ENCODE measurements at places on chromosomes 1 and 21.

GRCh38 chr1:91879733-91880132, 6.2 kb downstream of the TGFBR3 start:
- no peak for DNase-seq

GRCh38 chr1:187143783-187144182, 315.0 kb downstream of the PLA2G4A start:
- DNase-seq: no peak

- DNase-seq: no peak
Measured at GRCh38 chr1:204123376-204123775, 28.5 kb downstream of the ETNK2 start.

- DNase-seq: no peak
Measured at GRCh38 chr1:236754525-236755210, 40.4 kb upstream of the MTR start.

DNA sequence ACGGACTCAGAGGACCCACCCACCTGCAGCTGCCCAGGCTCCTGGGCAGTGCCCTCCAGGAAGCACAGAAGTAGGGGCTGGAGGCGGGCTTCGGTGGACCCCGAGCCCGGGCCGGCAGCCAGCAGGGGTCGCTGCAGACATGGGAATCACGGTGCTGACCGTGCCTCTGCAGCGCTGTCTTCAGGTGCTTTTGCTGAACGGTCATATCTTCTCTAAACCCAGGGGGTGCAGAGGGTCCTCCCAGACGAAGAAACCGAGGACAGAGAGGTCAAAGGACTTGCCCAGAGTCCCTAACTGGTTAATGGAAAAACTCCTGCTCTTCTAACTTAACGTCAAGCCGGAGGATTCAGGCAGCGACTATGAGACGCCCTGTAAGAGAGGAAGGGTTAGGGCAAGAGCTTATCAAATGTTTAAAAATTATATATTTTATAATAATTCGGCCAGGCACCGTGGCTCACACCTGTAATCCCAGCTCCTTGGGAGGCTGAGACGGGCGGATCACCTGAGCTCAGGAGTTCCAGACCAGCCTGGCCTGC, 21.5 kb upstream of the LEFTY2 start:
- no peak for DNase-seq
